ENCODE measurements at places on chromosomes 4 and X.

DNA sequence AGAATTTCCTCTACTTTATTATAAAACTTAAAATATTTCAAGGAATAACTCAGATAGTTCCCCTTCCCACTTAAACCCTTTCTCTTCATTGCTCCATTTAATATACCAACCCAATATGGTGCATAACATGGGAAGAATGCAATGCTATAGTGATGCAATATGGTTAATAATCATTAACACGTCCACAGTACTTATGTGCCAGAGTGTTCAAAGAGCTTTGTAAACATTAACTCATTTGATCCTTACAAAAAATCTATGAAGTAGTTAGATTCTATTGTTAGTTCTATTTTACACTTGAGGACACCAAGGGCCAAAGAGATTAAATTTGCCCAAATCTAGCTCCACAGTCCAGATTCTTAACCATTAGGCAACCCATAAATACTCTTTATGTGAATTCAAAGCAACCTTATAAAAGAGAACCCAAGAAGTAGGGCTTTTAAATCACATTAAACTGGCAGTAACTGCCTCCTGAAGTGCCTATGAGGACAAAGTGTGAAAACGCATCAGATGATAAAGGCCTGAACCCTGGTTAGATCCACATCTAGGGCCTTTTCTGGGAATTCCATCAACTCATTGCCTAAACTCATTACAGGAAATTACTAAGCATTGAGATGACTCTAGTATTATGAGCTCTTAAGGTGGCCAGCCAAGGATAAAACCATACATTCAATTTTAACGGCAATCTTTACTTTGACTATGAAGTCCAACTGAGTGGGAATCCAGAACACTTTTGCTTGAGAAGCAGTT is 94.3 kb downstream of the AREG start:
- DNase-seq: no peak

- no peak for DNase-seq
Measured at GRCh38 chrX:15143050-15143824, 126.6 kb downstream of the ASB9 start.

- DNase-seq: no peak
Measured at GRCh38 chr4:32985256-32985655, 2265.1 kb downstream of the PCDH7 start.

DNA sequence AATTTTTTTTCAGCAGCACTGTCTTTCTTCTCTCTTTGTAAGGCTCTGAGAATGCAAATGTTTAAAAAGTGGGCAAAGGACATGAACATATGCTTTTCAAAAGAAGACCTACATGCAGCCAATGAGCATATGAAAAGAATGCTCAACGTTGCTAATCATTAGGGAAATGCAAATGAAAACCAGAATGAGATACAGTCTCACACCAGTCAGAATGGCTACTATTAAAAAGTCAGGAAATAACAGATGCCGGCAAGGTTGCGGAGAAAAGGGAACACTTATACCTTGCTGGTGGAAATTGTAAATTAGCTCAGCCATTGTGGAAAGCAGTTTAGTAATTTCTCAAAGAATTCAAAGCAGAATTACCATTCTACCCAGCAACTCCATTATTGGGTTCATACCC is 51.6 kb downstream of the BMP15 start:
- DNase-seq: no peak

- no peak for DNase-seq
Measured at GRCh38 chr4:24515698-24516097, 68.7 kb downstream of the DHX15 start.

DNA sequence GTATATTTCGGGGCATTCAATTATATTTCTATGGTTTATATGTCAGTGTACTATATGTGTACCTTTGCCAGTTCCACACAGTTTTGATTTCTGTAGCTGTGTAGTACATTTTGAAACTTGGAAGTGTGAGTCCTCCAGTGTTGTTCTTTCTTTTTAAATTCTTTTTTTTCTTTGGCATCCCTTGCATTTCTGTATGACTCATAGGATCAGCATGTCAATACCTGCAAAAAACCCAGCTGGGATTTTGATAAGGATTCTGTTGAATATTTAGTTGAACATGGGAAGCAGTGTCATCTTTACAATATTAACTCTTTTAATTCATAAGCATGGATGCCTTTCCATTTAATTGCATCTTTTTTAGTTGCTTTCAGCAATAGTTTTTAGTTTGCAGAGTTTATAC is 100.0 kb downstream of the SH3BGRL start:
- no peak for DNase-seq

GRCh38 chr4:28921886-28922285 is 1798.3 kb upstream of the PCDH7 start:
- DNase-seq: peak; percentile 6

DNA sequence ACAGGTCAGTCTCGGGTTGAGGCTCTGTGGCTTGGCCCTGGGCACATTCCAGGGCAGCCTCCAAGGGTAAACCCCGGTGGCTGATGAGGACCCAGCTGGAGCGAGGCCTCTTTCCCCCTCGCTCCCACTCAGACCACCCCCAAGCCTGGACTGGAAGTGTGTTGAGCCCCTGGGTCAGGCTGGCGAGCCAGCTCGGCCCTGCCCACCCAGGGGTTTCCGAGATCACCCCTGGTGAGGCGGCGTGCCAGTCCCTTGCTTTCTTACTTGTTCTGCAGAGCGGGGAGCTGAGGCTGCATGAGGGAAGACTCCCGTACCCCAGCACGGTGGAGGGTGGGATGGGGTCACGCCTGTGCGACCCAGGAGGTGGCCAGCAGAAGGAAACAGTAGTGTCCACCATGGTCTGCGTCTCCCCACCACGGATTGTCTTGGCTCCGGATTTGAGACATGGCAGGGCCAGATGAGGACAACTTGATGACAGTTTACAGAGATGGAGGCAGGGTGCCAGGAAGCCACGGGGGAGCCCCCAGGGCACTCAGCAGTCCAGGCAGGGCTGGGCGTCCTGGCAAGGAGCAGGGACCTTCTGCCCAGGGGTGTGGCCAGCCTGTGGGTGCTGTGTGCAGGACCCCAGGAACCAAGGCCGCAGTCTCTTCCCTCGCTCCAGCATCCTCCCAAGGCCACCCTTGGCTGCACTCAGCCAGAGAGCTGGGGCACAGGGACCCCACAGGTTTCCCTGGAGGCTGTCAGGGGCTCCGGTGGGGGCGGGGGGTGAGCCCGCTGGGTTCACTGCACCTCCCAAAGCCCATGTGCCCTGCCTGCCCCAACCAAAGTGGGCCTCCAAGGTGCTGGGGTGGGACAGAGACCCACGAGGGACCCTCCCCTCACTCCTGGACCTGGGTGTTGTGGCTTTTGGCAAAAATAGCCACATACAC is 6.6 kb upstream of the FGFRL1 start:
- DNase-seq: no peak

GRCh38 chrX:131139072-131139471 is 80.9 kb downstream of the ARHGAP36 start:
- no peak for DNase-seq

DNA sequence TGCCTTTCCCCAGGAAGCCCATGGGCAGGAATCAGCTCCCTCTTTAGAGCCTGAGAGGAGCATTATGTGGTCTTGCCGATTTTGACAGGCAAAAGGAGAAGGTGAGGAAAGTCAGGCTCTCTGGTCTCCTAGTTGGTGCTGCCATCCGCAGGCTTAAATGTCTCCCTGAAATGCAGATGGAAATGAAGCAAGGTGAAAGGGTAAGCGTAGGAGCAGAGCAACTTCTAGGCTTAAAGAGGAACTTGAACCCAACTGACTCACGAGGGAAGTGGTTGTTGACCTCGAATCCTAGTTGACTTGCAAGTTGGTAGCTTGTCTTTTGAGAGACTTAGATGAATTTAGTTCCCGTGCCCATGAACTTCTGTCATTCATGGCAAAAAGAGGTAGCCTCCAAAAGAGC is 205.9 kb downstream of the PTTG2 start:
- DNase-seq: no peak

- no peak for DNase-seq
Measured at GRCh38 chr4:147923854-147924253, 192.0 kb downstream of the ARHGAP10 start.

GRCh38 chrX:2430265-2430825 is 70.4 kb downstream of the DHRSX start:
- DNase-seq: no peak

DNA sequence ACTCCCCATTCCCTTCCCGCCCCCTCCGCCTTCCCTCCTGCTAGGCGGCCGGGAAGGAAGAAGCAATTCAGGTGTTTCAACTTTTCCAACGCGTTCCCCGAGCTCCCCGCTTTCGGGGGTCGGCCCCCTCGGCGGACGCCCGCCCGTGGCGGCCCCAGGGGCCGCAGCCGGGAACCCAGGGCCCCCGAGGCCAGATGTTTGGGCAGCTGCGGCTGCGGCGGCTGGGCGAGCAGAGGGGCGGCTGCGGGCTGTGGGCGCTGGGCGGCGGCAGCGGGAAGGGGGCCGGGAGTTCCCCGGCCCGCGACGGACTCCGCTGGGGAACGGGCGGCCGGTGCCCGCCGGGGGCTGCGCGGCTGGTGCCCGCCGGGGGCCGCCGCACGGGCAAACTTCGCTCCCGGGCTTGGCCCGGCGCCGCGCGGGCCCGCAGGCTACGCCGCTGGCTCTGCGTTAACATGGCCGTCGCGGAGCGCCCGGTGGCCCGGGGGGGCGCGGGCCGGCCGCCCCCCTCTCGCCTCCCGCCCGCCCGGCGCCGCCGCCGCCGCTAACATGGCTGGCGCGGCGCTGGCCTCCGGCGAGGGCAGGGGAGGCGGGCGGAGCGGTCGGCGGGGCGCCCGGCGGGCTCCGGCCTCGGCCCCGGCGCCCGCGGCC is 510 bp downstream of the HMGB3 start:
- DNase-seq: no peak

DNA sequence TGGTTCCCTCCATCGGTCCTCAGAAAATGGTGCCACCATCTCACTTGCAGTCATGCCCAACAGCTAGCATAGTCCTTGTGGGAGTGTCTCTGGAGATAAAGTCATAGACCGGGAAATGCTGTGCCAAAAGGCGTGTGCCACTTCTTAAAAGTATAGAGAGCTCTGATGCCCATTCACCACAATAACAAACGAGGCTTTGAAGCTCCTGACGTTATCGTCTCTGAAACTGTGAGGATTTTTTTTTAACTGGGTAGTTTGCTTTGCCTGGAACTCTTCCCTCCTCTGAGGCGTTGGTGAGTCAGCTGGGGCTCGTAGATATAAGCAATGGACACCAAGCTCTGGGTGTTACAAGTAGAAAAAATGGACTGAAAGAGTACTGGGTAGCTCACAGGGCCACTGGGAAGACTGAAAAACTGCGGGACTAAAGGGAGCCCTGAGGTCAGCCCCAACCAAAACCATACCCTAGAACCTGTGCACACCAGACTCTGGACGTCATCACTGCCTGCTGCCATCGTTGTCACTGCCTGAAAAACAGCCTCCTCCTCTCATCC is 89.4 kb upstream of the TRIM2 start:
- DNase-seq: peak; percentile 13

DNA sequence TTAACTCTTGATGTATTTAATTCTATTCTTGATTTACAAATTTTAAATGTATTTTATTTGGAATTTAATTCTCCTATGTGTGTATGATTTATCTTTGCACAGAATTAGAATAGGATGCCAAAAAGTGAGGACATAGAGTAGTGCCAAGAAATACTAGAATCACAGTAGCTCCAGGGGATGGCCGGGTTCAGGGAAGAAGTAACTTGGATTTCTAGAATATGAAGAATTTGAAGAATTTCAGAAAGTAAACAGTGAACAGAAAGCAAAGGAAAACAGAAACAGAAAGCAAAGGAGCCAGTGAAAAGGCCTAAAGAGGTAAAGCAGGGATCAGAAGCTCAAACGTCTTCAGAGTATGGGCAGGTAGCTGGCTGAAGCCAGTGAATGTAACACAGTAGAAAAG is 1187.6 kb downstream of the RPA4 start:
- peak; percentile 4 for DNase-seq

DNA sequence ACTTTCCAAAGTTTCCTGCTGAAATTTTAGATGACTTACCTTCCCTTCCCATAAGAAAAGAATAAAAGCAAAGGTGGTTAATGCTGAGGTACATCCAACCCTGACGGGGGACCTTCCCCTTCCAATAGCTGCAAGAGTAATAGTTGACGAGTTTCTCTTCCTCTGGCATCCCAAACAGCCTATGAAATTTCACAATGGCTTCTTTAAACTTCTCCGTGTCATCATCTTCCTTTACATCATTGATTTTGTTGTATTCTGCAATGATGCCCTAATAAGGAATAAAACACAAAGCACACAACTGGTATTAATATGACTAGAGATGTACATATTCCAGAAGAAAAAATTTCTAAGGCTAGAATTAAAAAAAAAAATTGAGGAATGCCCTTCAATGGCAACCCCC is 76.6 kb downstream of the TBC1D9 start:
- DNase-seq: no peak

GRCh38 chr4:75137302-75137701 is 204.4 kb downstream of the PARM1 start:
- DNase-seq: no peak

- no peak for DNase-seq
Measured at GRCh38 chr4:159639671-159640323, 536.9 kb downstream of the RAPGEF2 start.

GRCh38 chr4:123449780-123450179 is 53.2 kb downstream of the SPRY1 start:
- DNase-seq: peak; percentile 61

GRCh38 chr4:189098932-189099696 is 841.6 kb upstream of the FRG1 start:
- no peak for DNase-seq

DNA sequence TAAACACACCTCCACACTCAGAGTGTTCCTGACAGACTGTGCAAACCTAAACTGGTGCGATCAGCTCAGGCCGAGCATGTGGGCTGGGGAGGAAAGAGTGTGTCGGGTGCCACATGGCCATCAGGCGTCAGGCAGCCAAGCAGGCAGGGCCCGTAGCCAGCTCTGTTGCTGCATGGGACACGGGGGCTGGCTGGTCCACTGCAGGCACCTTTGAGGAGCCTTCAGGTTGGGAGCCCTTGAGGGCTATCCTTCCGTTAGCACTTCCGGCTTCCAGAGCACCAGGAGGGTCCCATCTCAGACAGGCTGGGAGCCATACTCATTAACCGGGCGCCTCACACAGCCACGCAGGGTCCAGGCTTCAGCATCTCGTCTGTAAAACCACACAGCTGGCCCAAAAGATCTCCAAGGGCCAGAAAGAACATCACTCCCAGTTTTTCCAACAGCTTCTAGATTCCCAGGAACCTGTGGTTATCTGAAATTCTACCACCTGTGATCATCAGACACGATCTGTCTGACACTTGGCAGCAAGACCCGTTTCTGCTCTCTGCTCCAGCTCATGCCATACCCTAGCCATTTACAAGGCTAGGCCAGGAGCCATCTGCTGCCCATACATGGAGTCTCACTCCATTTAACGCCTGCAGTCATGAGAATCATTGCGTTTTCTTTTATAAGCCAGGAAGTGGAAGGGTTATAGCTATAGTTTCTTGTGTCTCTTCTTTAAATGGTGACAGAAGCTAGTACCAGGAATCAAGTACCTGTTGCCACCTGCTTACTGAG is 87.5 kb downstream of the NSUN7 start:
- DNase-seq: no peak

GRCh38 chrX:86133761-86134160 is 14.5 kb upstream of the DACH2 start:
- no peak for DNase-seq

Measured in HFFc6 (cell line).